ENCODE measurements at places on chromosomes 16 and 17.

DNA sequence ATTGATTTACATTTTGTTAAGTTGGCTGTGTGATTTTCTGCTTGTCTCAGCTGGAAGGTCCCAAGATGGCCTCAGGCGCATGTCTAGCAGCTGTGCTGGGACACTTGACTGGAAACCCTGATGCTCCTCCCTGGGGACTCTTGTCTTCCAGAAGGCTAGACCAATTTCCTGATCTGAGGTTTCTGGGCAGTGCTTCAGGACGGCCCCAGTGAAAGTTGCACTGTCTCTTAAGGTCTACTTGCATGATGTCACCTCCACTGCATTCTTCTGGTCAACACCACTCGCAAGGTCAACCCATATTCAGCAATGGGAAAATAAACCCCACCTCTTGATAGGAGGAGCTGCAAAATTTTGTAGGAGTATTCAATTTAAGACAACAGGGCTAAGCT, 116.0 kb downstream of the SALL1 start:
- no peak for DNase-seq

DNA sequence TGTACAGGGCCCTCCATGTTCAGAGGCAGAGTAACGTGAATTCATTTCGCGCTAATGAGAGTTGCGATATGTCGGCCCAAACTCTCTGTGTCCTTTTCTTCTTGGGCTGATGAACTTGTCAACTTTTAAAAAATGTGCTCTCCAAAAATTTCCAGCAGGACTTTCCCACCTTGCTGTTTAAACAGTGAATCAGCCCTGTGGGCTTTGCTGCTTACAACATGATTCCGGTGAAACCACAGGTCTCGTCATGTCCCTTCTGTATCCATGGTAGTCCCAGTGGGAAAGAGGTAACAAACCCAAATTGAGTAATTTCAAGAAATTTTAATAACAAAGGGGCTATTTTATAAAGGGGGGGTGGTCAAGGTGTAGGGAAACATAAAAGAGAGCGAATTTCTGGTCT, 612.9 kb downstream of the MAF start:
- DNase-seq = no peak

DNA sequence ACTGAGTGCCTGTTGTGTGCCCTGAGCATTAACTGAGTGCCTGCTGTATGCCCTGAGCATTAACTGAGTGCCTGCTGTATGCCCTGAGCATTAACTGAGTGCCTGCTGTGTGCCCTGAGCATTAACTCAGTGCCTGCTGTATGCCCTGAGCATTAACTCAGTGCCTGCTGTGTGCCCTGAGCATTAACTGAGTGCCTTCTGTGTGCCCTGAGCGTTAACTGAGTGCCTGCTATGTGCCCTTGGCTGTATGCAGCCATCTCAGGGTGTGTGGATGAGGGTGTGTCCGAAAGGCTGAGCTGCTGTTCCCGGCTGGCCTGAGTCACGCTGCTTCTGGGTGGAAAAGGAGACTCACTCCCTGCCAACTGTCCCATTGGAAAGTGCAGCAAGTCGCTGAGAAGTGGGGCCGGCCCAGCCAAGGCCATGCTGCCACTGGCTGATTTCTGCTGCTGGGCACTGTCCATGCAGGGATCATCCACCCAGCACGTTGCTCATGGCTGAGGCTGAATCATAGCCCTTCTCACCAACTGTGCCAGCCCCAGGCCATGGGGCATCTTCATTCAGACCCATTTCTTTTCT, 113.8 kb downstream of the OR1D5 start:
- DNase-seq = no peak

DNA sequence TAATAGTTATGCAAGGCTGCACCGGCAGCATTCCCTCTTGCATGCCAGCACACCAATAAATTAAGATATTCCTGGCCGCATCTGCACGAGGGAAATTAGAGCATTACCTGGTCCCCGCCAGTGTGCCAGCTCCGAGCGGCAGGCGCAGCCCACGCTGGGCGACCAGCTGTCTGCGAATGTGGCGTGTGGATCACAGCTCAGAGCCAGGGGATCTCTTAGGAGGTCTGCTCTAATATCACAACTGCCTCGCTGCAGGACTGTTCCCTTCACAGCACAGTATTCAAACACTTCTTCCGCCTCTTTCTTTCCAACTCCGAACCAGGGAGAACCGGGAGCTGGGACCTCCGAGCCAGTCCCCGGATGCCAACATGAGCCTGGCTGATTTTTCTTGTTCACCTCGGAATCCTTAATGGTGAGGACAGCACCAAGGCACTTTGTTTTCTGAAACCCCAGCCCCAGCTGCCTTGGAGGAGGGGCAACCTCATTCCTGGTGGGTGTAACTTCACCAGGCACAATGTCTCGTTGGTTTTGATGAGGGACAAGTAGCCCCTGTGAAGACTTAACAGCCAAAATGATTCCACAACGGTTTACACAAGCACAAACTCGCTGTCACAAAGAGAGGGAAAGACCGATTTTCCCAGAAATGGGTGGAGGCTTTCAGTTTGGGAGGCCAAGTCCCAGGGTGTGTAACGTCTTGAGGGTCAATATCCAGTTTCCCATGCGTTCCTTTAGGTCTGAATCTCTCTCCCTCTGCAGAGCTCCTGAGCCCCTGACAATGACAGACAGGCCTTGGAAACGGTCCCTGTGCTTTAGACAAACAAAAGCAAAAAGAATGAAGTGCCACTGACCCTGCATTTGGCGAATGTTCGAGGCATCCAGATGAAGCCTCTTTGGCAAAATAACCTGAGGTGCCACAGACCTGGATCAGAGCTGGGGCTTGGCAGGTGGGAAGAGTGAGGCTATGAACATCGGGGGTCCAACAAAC, 213.2 kb downstream of the C16orf78 start:
- no peak for DNase-seq

GRCh38 chr16:73279451-73279850, 231.5 kb upstream of the ZFHX3 start:
- DNase-seq = no peak

- no peak for DNase-seq
Measured at GRCh38 chr16:82542714-82543113, 84.1 kb upstream of the CDH13 start.

- DNase-seq = no peak
Measured at GRCh38 chr16:11634312-11634711, 33.9 kb upstream of the SNN start.

GRCh38 chr16:13779676-13780075, 140.3 kb upstream of the ERCC4 start:
- DNase-seq = no peak
